ENCODE measurements at places on chromosomes 6 and 20. TPM values are rescaled to one million over a fixed set of nuclear protein-coding genes. Genes with fewer than 3 reads are reported as not detected.

Gene VSX1
- total RNA-seq: not detected

Gene KIAA1755
- not detected for total RNA-seq

Gene GNAS-AS1
- 1.4 TPM for total RNA-seq

Gene MACROD2
- total RNA-seq: not detected

Gene TSPO2
- total RNA-seq: not detected

Gene EYA2
- total RNA-seq: not detected

Gene HEBP2
- total RNA-seq: 27.2 TPM

Gene NPEPL1
- total RNA-seq: 26.0 TPM

Gene POU5F1
- not detected for total RNA-seq

Gene FAM162B
- total RNA-seq: not detected

Gene ZNF311
- total RNA-seq: 0.66 TPM

Gene KCNQ2
- 0.05 TPM for total RNA-seq

Gene PAK5
- not detected for total RNA-seq

Gene FOXO3
- total RNA-seq: 9.9 TPM
